HL-60 (cell line): ENCODE measurements at places on chromosomes 2 and 18.

GRCh38 chr2:8322634-8323033 is 359.2 kb upstream of the ID2 start:
- no peak for DNase-seq

- peak; percentile 48 for DNase-seq
These were observed 11.7 kb downstream of the SLC4A3 start for GRCh38 chr2:219638948-219639755.

- no peak for DNase-seq
These were observed 613.1 kb downstream of the ZEB2 start for GRCh38 chr2:143906850-143907249.

DNA sequence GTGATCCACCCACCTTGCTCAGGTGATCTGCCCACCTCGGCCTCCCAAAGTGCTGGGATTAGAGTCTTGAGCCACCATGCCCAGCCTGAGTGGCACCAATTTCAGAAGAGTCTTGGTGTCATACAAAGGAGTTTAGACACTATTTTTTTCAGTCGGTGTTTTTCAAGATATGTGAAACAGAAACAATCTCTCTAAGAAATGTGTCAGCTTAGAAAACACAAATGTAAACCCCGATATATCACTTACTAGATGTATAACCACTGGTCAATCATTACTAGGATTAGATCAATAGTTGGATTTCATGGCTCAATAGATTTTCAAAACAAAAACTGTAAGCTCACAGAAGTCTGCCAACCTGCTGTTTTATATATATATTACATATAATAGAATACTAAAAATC is 67.2 kb upstream of the FRZB start:
- DNase-seq: no peak

DNA sequence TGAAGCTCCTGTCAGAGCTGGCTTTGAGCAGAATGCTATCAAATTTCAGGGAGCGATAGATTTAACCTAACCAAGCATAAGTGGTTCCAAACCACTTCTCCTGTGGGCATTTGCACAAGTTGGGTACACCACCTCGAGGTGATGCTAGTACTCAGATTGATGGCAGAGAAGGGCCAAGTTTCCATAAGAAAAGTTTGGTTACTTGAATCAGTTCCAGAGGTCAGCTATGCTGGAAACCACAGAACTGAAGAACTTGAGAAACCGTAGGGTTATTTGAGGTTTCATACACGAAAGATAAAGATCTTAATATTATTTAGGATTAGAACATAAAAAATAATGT is 238.2 kb upstream of the SOX11 start:
- DNase-seq: no peak

DNA sequence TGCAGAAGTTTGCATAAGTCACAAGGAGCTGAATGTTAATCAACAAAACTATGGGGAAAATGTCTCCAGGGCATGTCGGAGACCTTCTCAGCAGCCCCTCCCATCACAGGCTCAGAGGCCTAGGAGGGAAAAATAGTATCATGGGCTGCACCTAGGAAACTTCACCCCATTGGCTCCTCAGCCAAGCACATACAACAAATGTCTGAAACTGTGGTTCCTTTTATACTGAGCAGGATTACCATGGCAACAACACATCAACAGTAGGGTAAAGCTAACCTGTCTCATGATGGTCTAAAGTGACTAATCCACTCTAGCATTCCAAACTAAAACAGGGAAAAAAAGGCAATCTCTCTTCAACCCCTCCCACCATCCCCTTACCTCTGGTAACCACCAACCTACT is 3.2 kb upstream of the NEMP2 start:
- peak; percentile 47 for DNase-seq

DNA sequence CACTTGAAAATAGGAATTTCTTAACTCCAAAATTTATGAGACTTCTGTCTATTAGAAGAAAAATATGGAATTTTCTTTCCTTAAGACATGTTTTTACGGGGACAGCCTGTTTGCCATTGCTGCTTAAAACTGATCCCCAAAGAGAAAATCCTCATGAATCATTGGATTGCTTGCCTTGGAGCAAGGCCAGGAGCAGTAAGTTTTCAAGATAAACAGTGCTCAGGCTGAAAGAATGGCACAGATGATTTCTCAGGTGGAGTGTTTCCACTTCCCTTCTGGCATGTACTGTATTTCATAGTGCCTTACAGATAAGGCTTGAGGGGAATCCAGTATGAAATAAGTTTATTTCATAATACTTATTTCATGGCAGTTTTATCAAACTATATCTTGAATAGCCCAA is 74.3 kb upstream of the MMADHC start:
- DNase-seq: no peak

- no peak for DNase-seq
These were observed 767.7 kb upstream of the GCFC2 start for GRCh38 chr2:76478266-76479035.

DNA sequence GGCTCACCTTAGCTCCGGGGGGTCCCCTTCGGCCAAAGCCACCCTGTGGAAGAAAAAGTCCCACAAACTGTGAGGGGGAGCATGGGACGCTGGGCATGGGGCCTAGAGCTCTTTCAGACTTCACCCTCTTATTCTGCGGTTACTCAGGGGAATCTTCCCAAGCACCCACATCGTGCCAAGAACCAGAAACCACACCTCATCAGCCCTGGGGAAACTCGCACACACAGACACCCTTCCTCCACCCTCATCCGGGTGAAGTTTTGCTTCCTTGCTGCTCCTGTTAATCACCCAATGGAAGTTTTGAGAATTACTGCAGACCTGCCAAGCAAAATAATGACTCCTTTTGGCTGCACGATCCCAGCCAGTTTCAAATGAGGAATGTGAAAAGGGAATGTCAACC is 59.1 kb downstream of the COL6A3 start:
- no peak for DNase-seq
